ENCODE measurements at places on chromosomes 2 and 18.
A peak's percentile ranks its signal among the peaks of the same experiment; 100 is the strongest.

- no peak for DNase-seq
Measured at GRCh38 chr18:57574866-57575265, 11.6 kb downstream of the FECH start.

DNA sequence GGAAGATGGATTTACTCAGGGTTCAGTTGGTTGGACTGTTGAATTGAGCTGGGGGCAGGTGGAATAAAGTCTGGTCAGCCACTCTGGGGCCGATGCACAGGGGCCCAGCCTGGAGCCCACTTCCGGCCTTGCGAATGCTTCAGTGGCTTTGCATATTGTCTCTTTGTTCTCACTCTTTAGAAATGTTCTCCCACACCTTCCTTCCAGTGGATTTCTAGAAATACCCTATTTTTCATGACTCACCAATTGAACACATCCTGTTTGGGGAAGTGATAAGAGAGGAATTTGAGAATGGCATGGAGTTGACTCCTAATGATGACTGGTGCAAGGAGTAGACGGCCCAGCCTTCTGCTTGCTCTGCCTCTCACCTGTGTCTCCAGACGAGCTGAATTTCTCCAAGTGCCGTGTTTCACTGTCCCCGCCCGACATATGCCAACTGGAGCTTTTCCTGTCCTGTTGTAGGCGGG lies 28.1 kb downstream of the ASAP2 start:
- peak; percentile 72 for DNase-seq

- DNase-seq, result no peak
Measured at GRCh38 chr2:2400286-2401038, 69.4 kb upstream of the MYT1L start.

DNA sequence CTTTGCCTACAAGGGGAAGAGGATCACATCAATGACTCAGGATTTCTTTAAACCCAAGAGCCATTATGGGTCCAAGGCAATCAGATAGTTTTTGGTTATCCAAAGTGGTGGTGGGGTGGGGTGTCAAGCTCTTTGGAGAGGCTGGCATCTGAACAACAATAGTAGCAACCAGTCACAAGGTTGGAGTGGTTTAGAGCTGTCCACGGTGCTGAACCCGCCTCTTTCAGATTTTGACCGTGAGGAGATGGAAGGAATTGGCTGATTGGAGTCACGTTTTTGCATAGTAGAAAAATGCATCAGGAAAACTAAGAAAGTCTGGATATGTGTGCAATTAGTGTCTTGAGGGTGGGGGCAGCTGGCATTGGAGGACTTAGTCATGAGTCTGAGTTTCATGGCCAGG lies 159.9 kb downstream of the LOXHD1 start:
- no peak for DNase-seq

GRCh38 chr18:62054929-62055498 lies 131.8 kb downstream of the PIGN start:
- DNase-seq, result no peak

- DNase-seq, result no peak
Measured at GRCh38 chr2:2243666-2244065, 87.4 kb downstream of the MYT1L start.

GRCh38 chr18:44709307-44710126 lies 28.8 kb downstream of the SETBP1 start:
- DNase-seq, result no peak

DNA sequence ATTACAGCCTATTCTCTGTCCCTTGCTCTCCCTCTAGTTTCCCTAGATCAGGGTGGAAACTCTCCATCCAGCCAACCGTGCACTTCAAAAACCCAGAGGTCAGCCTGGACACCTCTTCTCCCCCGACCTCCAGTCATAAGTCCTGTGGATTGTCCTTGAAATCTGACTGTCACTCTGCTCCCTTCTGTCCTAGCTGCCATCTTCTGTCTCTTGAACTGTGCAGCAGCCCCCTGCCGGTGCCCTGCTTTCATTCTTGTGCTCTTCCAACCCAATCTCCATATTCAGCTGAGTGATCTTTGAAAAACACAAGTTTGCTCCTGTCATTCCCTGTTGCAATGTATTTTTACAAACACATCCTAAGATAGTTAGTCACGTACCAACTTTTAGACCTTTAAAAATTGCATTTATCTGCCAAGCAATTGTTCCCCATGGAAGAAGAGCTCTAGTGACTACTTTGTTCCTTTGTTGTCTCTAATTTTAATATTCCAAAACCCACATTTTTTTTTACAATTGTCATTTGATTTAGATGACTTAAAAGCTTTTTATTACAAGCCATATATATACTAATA lies 254.3 kb downstream of the CAMKMT start:
- DNase-seq, result peak; percentile 10

DNA sequence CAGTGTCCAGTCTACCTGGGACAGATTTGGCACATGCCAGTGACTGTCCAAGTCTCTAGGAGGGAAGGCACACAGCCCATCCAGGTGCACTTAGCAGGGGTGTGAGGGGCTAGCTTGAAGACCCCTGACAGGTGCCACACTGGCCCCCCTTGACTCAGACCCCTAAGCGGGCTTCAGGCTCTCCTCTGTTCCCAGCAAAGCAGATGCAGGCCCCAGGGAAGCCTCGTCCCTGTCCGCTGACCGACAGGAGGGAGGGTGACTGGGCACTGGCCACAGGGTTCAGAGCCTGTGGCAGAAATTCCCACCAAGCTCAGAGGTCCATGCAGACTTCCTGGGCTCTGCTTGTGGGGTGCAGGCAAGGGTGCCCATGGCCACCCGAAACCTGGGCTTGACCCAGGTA lies 239.8 kb upstream of the MYT1L start:
- DNase-seq, result no peak

GRCh38 chr2:237627441-237628246 lies at the start of gene LRRFIP1:
TSS of gene LRRFIP1 (plus strand) at chr2:237627587. CDS start at chr2:237627645, 58 bp downstream.
- DNase-seq, result peak; percentile 18

- no peak for DNase-seq
Measured at GRCh38 chr2:70670626-70671025, 97.4 kb downstream of the ADD2 start.

GRCh38 chr2:182807319-182807718 lies 59.1 kb downstream of the FRZB start:
- no peak for DNase-seq

DNA sequence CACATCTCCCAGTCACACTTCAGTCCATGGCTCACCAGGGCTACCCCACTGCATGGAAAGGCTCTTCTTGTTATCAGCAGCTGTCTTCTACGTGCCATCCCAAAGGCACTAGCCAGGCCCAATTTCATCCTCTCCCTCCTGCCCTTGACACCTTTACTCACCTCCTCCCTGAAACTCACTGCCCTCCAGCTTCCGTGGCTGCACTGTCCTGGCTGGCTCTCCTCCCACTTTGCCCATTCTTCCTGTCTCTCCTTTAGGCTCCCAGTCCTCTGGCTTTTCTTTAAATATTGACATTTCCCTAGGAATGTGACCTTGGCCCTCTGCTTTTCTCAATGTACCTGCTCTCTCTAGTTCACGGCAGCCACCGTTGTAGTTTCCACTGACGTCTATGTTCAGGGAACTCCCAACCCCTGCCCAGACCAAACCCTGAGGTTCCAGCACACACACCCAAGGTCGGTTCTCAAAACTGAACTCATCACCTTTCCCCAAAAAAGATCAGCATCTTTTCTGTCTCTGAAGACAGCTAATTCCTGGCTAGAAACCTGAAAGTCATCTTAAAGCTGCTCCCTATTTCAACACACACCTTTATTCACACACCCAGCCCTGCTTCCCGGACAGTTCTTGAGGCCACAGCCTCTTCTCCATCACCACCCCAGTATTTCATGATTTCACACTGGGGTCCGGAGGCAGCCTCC lies 36.7 kb downstream of the WDFY1 start:
- DNase-seq, result no peak

DNA sequence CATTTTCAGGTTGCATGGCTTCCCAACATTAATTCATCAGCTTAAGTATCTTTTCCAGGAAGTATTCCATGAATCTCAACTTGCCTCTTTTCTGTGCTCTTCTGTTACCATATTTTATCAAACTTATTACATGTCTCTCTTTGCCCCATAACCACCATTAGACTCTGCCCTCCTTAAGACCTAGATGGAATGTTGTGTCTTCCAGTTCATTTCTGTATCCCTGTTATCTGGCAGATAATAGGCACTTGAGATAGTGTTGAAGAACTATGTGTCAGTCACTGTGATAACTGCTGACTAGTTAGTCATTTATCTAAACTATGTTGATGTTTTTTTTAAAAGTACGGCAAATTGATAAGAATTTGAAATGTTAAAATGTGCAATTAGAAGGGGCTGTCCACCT lies 41.8 kb downstream of the GLS start:
- DNase-seq, result no peak

DNA sequence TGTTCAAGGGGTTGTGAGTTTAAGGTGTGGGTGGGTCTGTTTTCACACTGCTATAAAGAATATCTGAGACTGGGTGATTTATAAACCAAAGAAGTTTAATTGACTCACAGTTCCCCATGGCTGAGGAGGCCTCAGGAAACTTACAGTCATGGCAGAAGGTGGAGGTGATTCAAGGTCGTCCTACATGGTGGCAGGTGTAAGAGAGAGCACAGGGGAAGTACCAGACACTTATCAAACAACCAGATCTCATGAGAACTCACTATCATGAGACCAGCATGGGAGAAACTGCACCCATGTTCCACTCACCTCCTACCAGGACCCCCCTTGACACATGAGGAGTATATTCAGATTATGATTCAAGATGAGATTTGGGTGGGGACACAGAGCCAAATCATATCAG lies 38.0 kb downstream of the RHBDD1 start:
- no peak for DNase-seq

- DNase-seq, result no peak
Measured at GRCh38 chr2:980176-980575, 29.5 kb downstream of the SNTG2 start.

GRCh38 chr18:64717026-64717425 lies 568.1 kb upstream of the LINC00305 start:
- DNase-seq, result no peak

DNA sequence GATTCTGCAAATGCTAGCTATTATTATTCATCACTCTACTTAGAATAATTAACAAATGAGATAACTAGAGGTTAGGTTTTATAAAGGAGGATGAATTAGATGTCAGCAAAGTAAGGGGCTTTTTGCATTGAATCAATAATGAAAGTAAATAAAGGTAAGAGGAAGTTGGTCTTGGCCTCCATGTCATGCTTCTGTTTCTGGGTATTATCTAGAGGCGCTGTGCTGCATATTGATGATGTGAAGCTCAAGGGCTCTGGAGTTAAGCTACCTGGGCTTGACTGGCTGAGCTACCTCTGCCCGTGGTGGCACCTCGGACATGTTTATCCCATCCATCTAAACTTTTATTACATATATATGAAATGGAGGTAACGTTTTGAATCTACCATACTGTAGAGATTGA lies 350.9 kb downstream of the PARD3B start:
- DNase-seq, result no peak

Measured in cerebellar cortex (tissue), 1 donor.